ENCODE measurements at places on chromosomes 12 and 14.

DNA sequence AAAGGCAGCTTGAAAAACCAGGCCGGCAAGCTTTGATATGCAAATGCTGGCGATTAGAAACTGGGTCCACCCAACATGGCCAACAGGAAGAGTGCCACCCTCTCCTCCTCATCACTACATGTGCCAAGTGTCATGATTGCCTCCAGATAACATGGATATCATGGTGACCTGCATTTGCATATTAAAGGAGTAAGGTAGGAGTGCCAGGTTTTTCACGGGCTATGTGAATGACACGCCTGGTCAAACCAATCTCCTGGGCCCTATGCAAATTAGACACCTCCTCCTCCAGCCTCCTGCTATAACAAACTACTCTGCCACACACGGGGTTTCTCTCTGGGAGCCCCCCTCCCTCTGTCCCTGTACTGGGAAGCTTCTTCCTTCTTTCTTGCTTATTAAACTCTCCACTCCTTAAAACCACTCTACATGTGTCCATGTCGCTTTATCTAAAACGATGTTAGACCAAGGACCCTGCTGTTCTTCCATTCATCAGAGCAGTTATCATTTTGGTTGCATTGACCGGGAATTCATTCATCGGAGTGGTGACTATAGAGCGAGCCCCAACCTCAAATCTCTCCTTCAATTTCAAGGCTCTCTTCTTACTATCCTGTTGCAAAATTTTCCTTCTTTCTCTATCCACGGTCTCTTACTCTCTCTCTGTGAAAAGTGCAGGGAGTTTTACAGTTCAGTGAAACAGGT is 27.5 kb downstream of the APOBEC1 start:
- DNase-seq, result no peak

GRCh38 chr12:117279606-117280005 is 81.8 kb downstream of the NOS1 start:
- DNase-seq, result no peak

- no peak for DNase-seq
These were observed 1.1 kb upstream of the CD9 start for GRCh38 chr12:6198985-6199530.

DNA sequence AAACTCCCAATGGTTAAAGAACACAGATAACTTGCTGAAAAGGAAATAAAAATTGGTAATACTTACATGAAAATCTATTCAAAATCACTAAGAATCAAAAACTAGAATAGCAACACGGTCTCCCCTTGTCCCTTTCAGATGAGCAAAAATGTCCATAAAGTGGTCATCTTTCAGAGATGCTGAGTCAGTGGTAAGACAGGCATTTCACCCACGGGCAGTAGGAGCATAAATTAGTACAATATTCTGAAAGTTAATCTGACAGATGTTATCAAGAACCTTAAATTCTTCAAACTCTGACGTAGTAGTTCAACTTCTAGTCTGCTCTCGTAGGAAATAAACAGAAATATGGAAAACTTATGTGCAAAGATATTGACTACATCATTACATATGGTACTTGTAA is 33.1 kb upstream of the GNPNAT1 start:
- DNase-seq, result no peak

DNA sequence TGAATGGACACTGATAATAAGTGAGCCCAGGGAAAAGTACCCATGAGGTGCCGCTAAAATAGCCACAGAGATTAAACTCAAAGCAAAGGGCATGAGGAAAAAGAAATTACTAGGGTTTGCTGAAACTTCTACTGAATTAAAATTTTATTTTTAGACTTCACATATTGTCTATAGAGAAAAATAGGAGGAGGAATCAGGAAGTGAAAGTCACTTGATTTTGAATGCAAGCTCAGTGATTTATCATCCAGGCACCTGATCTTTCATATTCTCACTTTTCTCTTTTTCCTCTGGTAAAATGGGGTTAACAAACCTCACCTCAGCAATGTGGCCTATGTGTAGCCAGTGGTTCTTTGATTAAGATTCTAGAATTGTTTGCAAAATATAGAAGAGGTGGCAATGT is 479.8 kb downstream of the BCL11B start:
- DNase-seq, result no peak

- DNase-seq, result no peak
These were observed 94.1 kb downstream of the PAX9 start for GRCh38 chr14:36755756-36756155.

- no peak for DNase-seq
These were observed 238.8 kb downstream of the PPFIA2 start for GRCh38 chr12:81520064-81520945.

GRCh38 chr14:29858299-29858698 is 69.3 kb downstream of the PRKD1 start:
- no peak for DNase-seq

- no peak for DNase-seq
These were observed 1168.4 kb downstream of the FSCB start for GRCh38 chr14:43338713-43339112.

DNA sequence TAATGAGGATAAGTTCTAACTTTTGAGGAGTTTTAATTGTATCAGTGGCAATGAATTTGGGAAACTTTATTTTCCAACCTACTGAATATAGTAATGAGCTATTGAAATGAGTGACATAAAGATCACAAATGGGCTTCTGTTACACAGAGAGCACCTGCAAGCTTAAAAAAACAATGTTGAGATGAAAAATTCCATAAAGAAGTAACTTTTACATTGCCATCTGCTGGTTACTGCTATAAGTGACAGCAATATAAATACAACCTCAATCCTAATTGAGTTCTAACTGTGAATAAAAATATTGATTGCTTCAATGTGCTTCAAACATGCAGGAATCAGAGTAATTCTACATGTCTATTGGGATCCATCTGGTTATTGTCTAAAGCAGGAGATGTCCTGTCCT is 14.2 kb downstream of the WIF1 start:
- no peak for DNase-seq

- DNase-seq, result no peak
These were observed 90.5 kb upstream of the FOXN3 start for GRCh38 chr14:89507521-89507920.

GRCh38 chr12:98741196-98741555 is 96.1 kb downstream of the APAF1 start:
- DNase-seq, result no peak

All from activated CD8-positive, alpha-beta memory T cell treated with anti-CD3 and anti-CD28 coated beads for 1 hour (primary cell).